ENCODE measurements at places on chromosomes 2 and 18.

DNA sequence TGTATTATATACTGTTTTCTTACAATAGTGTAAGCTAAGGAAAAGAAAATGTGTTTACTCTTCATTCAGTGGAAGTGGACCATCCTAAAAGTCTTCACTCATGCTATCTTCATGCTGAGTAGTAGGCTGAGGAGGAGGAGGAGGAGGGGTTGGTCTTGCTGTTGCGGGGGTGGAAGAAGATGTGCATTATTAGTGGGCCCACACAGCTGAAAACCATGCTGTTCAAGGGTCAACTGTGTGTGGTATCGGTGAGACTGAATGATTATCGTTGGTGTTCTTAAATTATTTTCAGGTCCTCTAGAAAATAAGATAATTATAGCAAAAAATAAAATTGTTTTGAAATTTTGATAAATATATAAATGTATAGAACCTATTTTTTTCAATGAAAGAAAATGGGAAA is 22.0 kb downstream of the INSIG2 start:
- DNase-seq = no peak

GRCh38 chr18:51196118-51196810 is 1.2 kb downstream of the MEX3C start:
- DNase-seq = peak; percentile 40

DNA sequence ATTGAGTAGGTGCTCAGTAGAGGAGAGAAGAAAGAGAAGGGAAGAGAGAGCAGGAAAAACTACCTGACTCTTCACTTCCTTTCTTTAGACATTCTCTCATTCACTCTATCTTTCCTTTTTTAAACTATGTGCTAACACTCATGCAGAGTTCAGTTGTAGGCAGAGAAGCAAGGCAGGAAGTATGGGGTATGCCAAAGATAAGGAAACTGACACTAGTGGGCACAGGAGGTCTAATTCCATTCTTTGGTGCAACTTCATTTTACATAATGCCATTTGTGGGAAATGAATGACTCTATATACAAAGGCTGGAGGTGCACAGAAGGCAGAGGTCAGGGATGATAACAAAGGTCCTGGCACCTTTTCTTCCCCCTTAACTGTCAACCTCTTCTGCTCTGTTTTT is 35.1 kb upstream of the ACVR1 start:
- no peak for DNase-seq

DNA sequence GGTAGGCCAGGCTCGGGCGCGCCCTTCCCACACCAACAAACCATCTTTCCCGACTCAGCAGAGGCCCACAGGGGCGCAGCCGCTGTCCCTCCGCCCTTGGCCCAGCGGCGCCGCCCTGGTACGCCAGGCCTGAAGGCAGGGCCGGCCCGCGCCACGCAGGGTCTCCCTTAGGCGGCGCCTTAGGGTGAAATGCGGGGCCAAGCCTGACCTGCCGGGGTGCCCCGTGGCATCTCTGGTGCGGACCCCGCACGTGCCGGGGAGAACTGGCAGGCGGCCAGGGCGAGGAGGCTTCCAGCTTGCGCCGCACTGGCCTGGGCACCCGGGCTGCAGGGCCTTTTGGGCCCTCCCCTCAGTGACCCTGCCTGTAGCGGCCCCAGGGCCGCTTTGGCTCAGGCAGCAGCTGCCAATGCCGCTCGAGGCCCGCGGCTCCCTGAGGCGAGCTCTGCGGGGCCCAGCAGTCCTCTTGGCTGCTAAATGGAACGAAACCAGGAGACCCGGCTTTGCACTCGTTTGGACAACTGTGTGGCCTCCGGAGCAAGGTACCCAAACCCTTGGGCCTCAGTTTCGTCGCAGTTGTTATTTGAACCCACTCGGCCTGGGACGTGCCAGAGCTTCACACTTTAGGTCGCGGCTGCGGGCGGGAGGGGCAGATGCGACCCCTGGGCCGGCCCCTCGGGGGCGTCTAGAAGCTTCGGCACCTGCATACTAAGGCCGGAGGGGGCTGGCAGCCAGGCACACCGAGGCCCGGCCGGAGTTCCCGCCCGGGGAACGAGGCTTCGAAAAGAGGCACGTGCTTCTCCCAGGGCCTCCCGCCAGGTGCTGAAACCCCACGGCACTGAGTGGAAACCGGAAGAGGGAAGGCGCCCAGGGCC is 8.5 kb downstream of the OTX1 start:
- DNase-seq = no peak

DNA sequence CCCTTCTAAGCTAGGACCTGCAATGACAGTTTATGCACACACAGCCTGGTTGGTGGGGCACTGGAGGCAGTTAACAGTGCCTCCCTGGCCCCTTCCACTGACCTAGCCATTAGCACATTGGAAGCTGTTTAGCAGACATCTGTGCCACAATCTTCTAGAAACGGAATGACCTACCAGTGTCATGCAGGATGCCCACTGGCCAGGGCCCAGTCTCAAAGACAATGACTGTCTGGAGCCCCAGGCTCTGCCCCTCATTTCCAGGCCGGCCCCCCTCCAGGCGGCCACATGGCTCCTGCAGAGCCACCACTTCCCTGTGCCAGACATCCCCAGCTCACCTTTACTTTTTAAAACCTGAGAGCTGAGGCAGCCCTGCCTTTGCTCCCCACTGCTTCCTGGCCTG is 123.5 kb upstream of the CAPN13 start:
- DNase-seq = no peak

All from activated T-helper 9 cell treated with anti-CD3 and anti-CD28 coated beads, Interleukin-2, amount 50 U/mL, for 16 hours (primary cell).